Stimulated activated CD8-positive, alpha-beta memory T cell treated with anti-CD3 and anti-CD28 coated beads, Interleukin-15, amount 100 ng/mL, for 24 hours (primary cell): ENCODE measurements at places on chromosomes 13 and 19.

- no peak for DNase-seq
Measured at GRCh38 chr13:39670445-39670844, 15.0 kb downstream of the COG6 start.

DNA sequence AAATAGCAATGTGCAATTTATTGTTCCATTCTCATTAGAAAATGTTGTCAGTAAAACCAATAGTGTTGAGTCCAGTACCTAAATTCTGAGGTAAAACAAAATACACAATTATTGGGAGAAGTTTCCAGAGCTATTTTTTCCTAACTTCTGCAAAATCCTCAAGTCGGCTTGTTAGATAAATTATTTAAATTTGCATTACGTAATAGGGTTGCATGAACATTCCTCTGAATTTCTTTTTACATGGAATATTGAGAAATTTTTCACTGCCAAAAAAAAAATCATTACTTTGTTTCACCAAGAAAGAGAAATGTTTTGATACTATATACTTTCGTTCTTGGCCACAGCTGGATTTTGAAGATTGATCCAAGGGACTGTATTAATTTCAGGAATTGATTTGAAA, 1.5 kb downstream of the ZNF507 start:
- no peak for DNase-seq

DNA sequence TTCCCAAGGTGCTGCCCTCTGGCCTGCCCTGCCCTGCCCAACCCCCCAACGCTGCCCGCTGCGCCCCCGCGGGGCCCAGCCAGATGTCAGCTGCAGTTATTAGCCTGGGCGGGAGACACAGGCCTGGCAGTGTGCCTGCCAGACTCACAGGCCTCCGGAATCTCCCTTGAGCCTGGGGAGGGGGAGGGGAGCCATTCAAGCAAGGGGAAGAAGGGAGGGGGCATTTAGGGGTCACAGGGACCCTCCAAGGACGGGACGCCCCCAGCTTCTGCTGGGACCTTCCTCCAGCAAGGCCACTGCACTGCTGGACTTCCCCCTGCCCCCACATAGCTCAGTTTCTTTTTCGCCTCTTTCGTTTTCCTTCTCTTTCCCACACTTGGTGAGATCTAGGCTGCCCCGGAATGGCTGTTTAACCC, 2.6 kb upstream of the JUNB start:
- DNase-seq: no peak

- DNase-seq: no peak
Measured at GRCh38 chr13:73952648-73953047, 181.6 kb downstream of the KLF12 start.

- DNase-seq: no peak
Measured at GRCh38 chr13:21048901-21049698, 12.3 kb downstream of the LATS2 start.

DNA sequence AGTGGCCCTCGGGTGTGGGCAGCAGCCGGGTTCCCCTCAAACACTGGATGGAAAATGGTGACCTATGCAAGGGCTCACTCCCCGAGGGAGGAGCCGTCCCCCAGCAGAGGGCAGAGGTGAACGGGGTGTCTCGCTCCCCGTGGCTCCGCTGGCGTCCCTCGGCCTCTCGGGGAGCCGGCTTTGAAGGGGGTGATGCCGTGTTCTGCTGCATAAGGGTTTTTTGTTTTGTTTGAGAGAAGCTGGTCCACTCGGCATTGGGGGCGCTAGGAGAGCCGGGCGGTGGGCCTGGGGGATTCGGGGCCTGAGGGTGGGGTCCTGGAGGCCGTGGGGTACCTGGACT, 4.0 kb downstream of the EFNA2 start:
- DNase-seq: no peak
